ENCODE measurements at places on chromosomes 7 and 10.

DNA sequence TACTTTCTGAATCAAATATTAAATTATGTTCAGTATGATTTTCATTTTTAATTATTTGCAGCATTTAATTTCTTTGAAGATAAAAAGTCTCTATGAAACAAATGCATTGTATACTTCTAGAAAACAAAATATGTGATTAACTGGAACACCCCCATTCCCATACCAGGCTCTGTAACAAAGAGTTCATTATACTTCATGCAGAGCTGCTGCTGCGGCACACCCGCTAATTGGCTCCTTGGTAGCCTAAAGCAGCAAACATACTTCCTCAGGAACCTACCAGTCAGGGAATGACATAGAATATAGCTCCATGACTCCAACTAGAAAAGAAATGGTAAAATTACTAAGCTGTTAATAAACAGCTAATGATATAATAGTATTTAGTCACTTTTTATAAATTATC is 19.3 kb downstream of the RAB11FIP2 start:
- DNase-seq: no peak

DNA sequence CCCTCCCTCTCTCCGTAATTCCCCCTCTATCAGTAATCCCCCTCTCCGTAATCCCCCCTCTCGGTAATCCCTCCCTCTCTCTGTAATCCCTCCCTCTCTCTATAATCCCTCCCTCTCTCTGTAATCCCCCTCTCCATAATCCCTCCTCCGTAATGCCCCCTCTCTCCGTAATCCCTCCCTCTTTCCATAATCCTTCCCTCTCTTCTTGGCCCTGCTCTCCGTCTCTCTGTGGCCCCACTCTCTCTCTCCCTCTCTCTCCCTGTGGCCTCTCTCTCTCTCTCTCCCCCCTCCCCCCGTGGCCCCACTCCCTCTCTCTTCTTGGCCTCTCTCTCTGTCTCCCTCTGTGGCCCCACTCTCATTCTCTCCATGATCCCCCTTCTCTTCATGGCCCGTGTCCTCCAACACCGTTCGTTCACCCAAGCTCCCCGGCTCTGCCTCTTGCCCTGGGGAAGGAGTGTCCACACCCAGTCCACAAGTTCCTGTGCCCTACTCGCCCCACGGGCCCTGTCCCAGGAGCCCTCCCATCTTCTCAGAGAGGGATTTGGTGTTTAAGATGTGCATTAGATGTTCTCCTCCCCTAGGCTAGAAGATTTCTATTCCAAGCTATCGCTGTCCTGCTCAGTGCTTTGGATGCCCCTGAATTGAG is 19.8 kb downstream of the SHH start:
- no peak for DNase-seq

- DNase-seq: no peak
Measured at GRCh38 chr7:105316578-105317344, 72.0 kb downstream of the SRPK2 start.

GRCh38 chr10:234708-235406 is 99.6 kb downstream of the ZMYND11 start:
- no peak for DNase-seq

DNA sequence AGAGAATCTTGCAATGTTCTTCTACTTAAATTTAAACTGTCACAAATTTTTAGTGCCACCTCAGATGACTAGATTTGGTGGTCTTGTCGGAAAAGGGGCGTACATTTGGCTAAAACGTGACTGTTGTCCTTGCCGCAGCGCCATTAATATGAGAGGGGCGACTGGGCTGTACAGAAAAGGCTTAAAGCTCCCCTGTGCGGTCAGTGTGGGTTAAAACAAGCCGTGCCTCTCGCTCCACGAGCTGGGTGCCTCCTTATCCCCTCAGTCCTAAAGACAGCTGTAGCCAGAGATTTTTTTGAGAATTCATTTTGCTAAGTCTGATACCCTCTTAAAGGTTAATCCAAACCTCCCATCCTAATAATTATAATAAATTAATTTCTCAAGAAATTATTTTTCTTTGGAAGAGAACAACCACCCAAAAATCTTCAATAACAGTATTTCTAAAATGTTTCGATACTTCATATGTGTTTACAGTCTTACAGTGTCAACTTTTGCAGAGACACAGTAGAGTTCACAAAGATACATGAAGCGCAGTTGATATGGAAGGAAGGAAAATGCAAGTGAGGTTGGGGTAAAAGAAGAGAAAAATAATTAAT is 68.6 kb downstream of the C7orf25 start:
- peak; percentile 83 for DNase-seq

All from A673 (cell line).